ENCODE measurements at places on chromosomes 6 and 20. TPM values are rescaled to one million over a fixed set of nuclear protein-coding genes. Genes with fewer than 3 reads are reported as not detected.

The KCNQ5 gene
- 4.8 TPM for total RNA-seq

The SIRPD gene
- not detected for total RNA-seq

The ITPA gene
- 80.9 TPM for total RNA-seq

The DNPH1 gene
- 24.3 TPM for total RNA-seq

The PI3 gene
- not detected for total RNA-seq

The TRIM40 gene
- total RNA-seq: not detected

The SLC22A7 gene
- not detected for total RNA-seq

The OXT gene
- not detected for total RNA-seq

The KCNB1 gene
- not detected for total RNA-seq

The CALHM4 gene
- not detected for total RNA-seq

The ADGRB3 gene
- total RNA-seq: 2.0 TPM

The HLA-DQA2 gene
- not detected for total RNA-seq

The IRAK1BP1 gene
- total RNA-seq: 2.2 TPM

The FAM184A gene
- total RNA-seq: 0.79 TPM

The NRSN1 gene
- total RNA-seq: not detected

The MAP1LC3A gene
- total RNA-seq: 59.8 TPM

The RIPOR2 gene
- 18.6 TPM for total RNA-seq

The RFX6 gene
- not detected for total RNA-seq

The PLA2G7 gene
- total RNA-seq: 0.57 TPM

The STK35 gene
- 33.4 TPM for total RNA-seq

The DEFB126 gene
- not detected for total RNA-seq

The TBXT gene
- total RNA-seq: not detected

The MAP3K7 gene
- total RNA-seq: 20.5 TPM

The OR2J3 gene
- total RNA-seq: not detected

The DAAM2 gene
- total RNA-seq: 1.3 TPM

The ATXN1 gene
- 35.4 TPM for total RNA-seq

The CDH26 gene
- total RNA-seq: 0.15 TPM

The PACSIN1 gene
- total RNA-seq: 0.20 TPM

The LCA5 gene
- 5.0 TPM for total RNA-seq

The MYLK2 gene
- 0.15 TPM for total RNA-seq

The BHLHE23 gene
- total RNA-seq: not detected

The CGAS gene
- 12.5 TPM for total RNA-seq

The RAE1 gene
- 94.2 TPM for total RNA-seq

The SLC17A9 gene
- not detected for total RNA-seq

The ZSCAN31 gene
- total RNA-seq: 20.4 TPM

The RAB23 gene
- 60.5 TPM for total RNA-seq

The SLC22A16 gene
- total RNA-seq: 0.42 TPM

The PDE10A gene
- 0.07 TPM for total RNA-seq

The EFCAB8 gene
- total RNA-seq: not detected

The RNF8 gene
- 48.7 TPM for total RNA-seq

The CD93 gene
- total RNA-seq: 1.5 TPM

The RUNX2 gene
- total RNA-seq: 37.2 TPM

The MAP3K4 gene
- 26.7 TPM for total RNA-seq

The OPN5 gene
- total RNA-seq: not detected

The HLA-DQA1 gene
- not detected for total RNA-seq
